Fibroblast of mammary gland (primary cell): ENCODE measurements at places on chromosomes 12 and 14.

DNA sequence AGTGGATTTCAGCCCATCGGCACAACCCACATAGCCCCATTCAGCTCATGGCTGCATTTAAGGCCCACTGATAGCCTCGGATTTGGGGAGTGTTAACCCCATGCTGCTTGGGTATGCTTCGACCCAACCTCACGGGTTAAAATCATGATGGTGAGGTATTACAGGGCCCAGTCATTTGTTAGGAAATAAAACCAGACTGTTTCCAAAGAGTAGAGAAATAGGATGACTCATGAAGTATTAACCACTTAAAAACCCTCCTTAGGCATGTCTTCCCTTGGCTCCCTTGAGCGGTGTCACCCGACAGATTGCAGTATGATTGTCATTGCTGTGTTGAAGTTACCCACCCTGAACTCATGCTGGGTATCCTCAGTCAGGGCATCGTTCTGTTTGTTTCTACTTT is 289.1 kb downstream of the CACNA1C start:
- peak; percentile 90 for DNase-seq

GRCh38 chr12:46415552-46415951 is 43.0 kb upstream of the SLC38A2 start:
- no peak for DNase-seq

- DNase-seq = no peak
These were observed 1084.8 kb upstream of the ATXN7L3B start for GRCh38 chr12:73452672-73453469.

- DNase-seq = no peak
These were observed 44.2 kb upstream of the MANSC4 start for GRCh38 chr12:27824126-27824842.

- DNase-seq = no peak
These were observed 372.9 kb upstream of the FAR2 start for GRCh38 chr12:28776220-28776619.

GRCh38 chr12:127450826-127451225 is 816.1 kb upstream of the TMEM132C start:
- no peak for DNase-seq

DNA sequence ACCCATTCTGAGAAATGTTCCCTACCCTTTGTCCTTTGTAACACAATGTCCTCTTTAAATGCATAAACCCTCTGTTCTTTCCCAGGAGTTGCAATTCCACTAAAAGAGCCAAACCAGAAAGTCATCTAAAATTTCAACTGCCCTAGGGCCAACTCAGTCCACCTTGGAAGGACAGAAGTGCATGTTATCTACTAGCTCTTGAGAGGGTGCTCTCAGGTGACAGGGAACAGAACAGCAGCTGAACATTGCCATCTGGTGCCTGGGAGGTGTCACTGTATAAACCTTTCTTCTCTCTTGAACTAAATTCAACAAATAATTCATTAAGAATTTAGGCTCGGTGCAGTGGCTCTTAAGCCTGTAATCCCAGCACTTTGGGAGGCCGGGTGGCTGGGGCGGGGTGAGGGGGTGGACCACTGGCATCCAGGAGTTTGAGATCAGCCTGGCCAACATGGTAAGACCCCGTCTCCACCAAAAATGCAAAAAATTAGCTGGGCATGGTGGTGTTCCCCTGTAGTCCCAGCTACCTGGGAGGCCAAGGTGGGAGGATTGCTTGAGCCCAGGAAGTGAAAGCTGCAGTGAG is 10.3 kb upstream of the FERMT2 start:
- DNase-seq = peak; percentile 79

DNA sequence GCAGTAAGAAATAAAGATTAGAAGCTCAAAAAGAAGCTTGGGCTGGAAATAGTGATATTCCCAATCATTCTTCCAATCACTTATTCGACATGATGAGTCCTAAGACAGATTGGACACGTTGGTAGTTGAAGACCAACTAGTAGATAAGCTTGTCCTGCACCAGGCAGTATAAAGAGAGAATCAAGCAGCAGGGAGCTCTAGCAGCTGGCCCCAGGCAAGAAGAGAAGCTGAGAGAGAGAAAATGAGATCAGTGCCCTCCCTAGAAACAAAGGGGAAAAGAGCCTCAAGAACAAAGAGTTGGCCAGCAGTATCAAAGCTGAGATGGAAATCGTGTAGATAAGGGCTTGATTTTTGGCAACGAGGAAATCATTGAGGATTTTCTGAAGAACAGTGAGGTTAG is 20.6 kb downstream of the RASSF8 start:
- no peak for DNase-seq

DNA sequence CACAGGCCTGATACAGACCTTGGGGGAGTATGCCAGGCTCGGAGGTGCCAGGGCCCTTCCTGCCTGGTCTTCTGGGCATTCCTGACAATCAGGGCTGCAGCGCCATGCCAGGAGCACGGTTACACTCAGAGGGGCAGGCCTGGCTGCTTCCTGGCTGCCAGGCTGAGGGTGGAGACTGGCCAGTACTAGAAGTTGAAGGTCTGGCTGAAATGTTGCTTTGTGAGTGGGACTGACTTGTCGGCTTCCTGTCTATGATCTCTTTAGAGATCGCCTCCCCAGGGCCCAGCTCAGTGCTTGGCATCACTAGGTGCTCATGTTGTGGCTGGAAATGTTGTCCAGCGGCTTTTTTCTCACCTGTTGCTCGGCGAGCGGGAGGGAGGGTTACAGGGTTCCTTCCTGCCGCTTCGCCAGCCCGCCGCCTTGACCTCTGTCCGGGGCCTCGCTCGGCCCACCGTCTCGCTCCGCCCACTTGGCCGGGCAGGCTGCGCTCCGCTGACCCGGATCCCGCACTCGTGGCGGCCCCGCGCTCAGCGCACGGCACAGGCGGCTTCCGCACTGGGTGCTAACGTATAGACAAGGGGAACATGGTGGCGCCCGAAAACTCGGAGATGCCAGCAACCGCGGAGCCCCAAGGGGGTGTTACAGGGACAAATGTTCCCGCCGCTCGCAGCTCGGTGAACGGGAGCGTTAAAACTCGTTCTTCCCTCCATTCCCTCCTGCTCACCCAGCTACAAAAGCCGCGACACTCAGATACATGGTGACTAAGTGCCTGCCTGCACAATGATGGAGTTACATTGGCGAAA is 32.6 kb downstream of the PAPLN start:
- DNase-seq = peak; percentile 36

DNA sequence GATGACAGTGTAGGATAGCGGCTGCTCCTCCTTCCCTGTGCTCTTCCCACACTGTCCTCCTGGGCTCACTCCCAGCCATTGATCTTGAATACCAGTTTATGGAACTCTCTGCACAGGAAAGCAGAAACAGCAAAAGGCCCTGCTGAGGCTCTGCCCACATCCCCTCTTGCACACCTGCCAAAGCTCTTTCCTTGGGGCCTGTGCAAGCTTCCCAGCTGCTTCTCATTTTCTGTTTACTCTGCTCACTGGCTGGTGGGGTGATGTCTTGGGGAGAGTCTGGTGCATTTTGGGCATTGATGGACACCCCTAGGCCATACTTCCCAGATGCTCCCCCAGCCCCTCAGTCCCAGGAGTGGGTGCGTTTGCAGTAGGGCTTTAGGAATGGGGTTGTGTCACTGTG is 361.8 kb downstream of the TMEM121 start:
- no peak for DNase-seq

- peak; percentile 44 for DNase-seq
These were observed 338.4 kb downstream of the RAD51B start for GRCh38 chr14:68157971-68158371.

GRCh38 chr14:50008562-50008961 is 107.8 kb downstream of the VCPKMT start:
- DNase-seq = no peak

GRCh38 chr12:130919086-130919485 is 34.6 kb upstream of the ADGRD1 start:
- DNase-seq = no peak

GRCh38 chr12:110508071-110508586 is 6.0 kb downstream of the RAD9B start:
- no peak for DNase-seq

DNA sequence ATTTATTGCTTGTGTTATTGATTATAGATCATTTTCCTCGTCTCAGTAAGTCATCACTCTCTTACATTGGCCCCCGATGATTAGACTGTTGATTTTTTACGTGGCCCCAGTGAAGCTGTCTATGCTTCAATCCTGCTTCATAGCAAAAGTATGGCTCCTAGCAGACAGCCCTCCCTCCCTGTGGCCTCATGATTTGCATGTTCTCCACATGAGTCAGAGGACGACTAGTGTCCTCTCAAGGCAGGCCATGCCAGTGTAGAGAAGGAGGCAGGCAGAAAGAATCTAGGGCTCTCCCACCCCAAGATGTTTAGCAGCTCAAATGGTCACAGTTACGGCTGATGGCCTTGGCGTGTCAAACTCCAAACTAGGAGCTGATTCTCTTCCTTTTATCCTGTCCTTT is 59.6 kb downstream of the FIGNL2 start:
- DNase-seq = peak; percentile 36

DNA sequence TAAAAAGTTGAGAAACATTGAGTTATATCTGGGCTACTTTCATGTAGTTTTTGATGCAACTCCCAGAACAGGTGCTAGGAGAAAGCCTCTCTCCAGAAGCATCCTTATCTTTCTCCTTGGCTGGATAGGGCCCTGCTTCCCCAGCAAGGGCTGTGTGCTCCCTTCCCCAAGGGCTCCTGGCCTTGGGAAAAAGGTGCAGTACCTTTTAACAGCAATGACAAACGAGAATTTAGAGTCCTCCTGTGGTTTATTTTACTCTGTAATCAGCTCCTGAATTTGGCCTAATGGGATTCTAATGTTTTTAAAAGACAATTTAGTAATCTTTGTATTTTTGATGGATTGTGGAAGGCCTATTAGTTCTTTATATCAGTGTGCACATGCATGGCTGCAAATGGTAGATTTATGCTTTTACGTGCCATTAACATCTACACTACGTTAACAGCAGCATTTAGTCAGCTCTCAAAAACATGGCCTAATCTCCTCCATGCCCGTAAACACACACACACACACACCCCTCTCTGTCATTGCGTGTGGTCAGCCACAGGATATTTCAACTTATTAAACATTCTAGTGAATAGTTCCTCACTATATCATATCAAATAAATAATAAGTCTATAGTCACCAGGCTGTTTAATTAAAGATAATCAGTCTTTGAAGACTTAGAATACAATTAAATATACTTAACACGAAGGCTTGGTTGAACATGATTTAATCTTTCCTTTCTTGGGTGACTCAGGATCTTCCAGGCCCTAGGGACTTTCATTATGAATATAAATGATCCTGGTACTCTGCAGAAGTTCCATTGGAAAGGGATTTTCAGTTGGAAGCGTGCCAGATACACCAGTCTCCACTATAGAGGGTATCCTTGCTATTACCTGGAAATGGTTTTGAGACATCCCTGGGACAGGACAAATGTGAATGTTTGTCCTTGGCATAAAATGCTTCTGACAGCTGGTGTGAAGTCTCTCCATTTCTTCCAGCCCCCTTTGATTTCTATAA is 181.4 kb upstream of the PWP1 start:
- DNase-seq = no peak

GRCh38 chr12:49019120-49019430 is 499 bp upstream of the PRKAG1 start:
- DNase-seq = no peak

DNA sequence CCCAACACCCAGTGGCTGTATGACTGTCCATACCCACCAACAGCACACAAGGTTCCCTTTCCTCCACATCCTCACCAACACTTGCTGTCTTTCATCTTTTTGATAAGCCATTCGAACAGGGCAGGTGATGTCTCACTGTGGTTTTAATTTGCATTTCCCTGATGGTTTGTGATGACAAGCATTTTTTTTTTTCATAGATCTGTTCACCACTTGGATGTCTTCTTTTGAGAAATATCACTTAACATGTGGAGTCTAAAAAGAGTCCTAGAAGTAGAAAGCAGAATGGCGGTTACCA is 198.1 kb upstream of the DIO3 start:
- no peak for DNase-seq

DNA sequence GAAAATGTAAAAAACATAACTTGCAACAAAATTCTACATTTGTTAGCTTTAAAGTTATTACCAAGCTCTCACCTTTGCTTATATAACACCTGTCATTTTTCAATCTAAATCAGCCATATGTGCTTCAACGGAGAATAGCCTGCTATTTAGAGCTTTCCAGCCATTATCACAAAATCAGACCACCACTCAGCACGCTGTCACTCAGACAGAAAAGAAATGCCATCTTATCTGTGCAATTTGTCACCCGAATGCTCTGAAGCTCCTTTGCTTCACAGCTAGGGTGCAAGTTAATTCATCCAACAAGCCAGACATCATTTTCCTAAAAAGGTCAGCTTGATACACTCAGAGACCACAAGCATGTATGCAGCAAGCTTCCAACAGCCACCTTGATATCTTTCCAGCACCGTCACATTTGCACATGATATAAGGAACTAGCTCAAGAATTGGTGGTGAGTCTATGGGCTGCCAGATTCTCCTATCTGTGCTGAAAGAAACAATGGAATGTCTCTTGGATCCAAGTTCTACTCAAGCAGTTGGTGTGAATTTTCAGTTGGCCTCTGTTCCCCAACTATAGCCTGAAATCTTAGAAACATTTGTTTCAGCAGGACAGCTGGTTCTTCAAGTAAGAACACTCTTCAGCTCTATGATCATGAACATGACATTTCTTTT is 20.0 kb upstream of the IFNG-AS1 start:
- peak; percentile 2 for DNase-seq

GRCh38 chr12:109738209-109738608 is 24.6 kb downstream of the FAM222A start:
- no peak for DNase-seq

GRCh38 chr12:89610366-89610765 is 84.5 kb upstream of the POC1B start:
- no peak for DNase-seq

DNA sequence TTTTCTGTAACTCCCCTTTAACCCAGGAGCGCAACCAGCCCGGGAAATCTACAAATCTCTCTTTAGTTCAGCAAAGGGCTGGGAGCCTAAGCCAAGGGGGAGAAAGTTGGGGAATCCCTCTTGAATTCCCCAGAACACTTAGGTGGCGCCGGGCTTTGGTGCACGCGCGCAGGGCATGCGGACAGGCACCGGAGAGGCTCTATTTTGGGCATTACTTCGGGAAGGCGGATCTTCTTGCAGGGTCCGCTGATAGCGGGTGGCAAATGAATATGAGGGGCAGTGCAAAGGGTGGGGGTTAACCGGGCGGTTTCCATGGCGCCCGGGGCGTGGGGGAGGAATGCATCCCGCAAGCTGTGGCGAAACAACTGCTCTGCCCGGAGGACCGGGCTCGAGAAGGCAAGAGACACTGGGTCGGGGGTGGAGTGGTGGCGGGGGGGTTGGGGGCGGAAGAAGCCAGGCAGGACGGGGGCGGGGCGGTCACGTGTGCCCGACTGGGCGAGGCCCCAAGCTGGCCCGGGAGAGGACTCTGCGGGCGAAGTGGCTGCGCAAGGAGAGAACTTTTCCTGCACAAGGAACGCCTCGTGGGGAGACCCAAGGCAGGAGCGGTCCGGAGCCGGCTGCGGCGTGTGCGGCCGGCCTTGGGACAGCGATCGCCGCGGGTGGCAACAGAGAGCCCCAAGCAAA is at the start of gene FLVCR2:
TSS of gene FLVCR2 (plus strand) at position 519 of the 684 bp plus-strand sequence. CDS start 353 bp downstream, outside the sequence.
- DNase-seq = peak; percentile 66

DNA sequence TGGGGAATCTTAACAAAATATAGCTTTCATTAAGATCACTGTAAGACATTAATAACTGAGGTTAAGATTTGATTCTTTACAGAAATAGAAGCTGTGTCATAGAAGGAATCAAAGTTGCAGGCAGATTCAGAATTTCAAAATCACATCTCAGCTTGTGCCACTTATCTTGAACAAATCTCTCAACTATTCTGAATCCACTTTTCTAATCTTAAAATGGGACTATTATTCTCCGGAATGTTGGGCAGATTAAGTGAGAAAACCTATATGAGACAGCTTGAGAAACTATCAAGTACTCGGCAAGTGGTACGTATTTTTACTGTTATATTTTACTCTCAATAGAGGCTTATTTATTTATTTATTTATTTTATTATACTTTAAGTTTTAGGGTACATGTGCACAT is 28.4 kb downstream of the PZP start:
- DNase-seq = no peak
